ENCODE measurements at places on chromosomes 3 and 15.

DNA sequence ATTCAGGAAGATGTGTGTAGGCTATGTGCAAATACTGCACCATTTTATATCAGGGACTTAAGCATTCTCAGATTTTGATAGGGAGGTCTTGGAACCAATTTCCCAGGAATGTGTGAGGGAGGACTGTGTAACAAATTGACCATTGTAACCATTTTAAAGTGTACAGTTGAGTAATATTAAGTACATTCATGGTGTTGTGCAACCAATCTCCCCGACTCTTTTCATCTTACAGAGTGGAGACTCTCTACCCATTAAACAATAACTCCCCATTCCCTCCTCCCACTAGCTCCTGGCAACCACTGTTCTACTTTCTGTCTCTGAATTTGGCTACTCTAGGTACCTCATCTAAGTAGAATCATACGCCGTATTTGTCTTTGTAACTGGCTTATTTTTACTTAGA, 5.1 kb downstream of the RCN2 start:
- no peak for DNase-seq

DNA sequence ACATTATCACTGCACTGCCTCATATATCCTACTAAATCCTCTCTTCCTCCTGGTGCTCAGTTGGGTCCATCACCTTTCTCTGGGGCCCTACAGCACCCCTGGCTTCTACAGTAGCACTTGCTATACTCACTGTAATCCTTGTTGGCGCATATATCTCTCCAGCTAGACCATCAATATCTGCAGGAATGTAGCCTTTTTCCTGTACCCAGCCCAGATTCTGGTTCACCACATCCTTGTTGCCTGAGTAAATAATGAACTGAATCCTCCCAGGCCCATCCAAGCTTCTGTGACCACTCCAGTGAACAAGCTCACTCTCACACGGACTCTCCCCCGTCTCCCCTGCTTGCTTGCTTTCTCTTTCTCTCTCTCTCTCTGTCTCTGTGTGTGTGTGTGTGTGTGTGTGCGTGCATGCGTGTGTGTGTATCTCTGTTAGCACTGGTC, 62.5 kb upstream of the LIPC start:
- DNase-seq = no peak

DNA sequence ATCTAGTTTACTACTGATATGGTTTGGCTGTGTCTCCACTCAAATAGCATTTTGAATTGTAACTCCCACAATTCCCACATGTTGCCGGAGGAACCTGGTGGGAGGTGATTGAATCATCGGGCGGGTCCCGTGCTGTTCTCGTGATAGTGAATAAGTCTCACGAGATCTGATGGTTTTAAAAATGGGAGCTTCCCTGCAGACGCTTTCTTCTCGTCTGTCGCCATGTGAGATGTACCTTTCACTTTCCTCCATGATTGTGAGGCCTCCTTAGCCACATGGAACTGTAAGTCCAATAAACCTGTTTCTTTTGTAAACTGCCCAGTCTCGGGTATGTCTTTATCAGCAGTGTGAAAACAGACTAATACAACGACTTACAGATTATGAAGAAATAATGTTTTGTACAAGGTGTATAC, 35.6 kb upstream of the PYDC2 start:
- no peak for DNase-seq

DNA sequence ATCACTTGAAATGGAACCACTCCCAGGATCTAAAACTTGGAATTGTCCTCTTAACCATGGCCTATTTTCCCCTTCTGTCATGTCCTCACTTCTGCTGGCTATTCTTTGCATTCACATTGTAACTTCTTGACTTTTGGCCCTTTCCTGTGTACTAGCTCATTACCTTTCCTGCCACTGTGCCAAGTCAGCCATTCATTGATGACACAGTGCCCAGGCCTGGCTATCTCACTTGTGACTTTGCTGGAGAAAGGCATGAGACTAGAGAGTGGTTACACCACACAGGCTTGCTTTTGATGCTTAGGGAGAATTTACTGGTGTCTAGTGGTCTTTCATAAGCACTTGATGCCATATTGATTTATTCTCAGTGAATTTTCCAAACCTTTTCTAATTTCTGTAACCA, 101.1 kb downstream of the NR1D2 start:
- no peak for DNase-seq

GRCh38 chr15:89469426-89470096, 26.8 kb downstream of the RHCG start:
- DNase-seq = no peak

DNA sequence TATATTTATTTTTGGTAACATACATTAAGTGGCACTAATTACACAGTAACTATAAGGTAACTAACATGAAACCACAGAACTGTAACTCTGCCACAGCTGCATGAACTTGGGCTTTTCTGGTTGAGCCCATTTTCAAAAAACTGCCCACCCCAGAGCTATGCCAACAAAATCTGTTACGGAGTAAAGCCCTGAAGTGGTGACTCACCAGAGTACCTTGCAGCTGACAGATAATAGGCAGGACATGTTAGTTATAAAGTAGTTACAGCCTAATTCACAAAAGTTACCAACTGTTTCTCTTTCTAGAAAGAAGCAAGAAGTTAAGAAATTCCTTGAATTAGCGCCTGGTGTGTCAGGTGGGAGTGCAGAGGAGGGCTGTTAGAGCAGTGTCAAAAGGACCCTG, 1.5 kb upstream of the GPX1 start:
- no peak for DNase-seq

- no peak for DNase-seq
Observed at GRCh38 chr3:10160346-10160745, 4.4 kb upstream of the IRAK2 start.

DNA sequence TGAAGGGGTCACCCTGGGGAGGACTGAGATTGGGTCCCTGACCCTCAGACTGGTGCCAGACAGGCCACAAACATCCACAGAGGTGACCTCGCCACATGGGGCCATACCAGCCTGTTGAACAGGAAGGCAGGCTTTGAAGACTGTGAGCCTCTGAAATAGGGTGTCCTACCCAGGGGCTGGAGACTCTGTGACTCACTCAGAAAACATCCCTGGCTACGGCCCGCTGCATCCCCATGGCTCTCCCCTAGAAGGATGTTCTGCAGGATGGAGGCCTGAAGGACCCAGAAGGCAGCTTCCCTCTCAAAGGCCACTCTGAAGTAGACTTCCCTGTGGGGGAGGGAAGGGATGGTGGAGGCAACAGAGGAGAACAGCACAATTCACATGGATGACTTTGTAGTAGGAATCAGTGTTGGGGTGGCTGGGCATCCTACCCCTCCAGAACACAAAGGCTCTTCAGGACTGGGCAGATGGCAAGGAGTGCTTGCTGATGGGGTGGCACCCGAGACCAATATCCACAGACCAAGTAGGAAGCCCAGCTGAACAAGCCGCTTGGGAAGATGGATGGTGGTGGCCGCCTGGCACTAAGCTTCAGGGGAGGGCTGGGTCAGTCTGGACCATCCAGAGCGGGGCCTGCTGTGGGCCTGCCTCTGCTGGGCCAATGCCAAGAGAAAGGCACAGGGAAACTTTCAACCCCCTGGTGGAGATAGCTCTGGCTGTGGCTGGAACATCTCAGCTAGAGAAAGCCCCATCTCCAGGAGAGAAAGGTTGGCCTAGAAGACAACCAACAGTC, 37.6 kb upstream of the DUSP7 start:
- no peak for DNase-seq

DNA sequence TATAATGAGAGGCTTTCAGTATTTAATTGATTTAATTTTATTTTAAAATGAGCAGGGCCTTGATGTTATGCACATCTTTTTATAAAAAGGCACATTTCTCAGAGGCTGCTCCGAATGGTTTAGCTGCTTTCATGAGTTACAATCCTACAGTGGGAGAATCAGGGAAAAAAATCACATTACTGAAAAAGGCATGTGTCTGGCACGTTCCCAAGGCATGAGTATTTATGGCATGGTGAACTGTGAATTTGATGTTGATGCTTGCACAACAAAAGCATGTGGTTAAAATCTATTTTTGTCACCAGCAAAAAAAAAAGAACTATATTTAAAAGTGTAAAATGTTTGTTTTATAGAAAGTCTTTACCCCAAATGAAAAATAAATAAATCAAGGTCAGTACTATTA, 485.2 kb upstream of the ROBO2 start:
- no peak for DNase-seq

- no peak for DNase-seq
Observed at GRCh38 chr3:4818986-4819693, 160.1 kb upstream of the BHLHE40 start.

GRCh38 chr3:160921020-160921635, 165.1 kb downstream of the PPM1L start:
- no peak for DNase-seq

- no peak for DNase-seq
Observed at GRCh38 chr3:5205165-5205941, 17.8 kb downstream of the EDEM1 start.

DNA sequence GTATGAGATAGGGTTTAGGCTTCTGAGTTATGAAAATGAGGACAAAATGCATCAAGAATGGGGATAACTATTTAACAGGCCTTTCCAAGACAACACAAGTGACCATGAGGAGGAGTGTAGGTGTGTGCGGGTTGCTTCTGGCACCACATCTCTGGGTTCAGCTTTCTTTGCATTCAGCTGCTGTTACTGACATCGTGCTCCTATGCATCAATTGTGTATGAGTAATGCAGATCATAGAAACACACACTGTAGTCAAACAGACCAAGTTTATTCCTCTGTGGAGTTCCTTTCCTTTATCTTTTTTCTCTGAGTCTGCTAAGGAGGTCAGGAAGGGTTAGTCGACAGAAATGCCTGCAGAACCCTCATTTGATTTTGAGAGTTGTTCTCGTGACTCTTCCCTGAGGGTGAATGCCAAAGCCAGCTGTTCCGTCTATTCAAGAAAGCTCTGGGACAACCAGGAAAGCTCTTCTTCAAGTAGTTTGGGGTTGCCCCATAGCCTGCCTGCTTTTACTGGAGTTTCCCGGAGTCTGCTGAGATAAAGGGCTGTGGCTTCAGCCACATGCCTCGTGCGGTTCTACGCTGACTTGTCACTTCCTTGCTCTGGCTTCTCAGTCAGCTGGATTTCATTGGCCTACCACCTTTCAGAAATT, 136.7 kb upstream of the TLE3 start:
- DNase-seq = no peak

- no peak for DNase-seq
Observed at GRCh38 chr3:152823781-152824180, 11.2 kb upstream of the P2RY1 start.

GRCh38 chr3:53171827-53172505, 11.0 kb downstream of the PRKCD start:
- no peak for DNase-seq

GRCh38 chr15:66040211-66040892, 171.1 kb downstream of the RAB11A start:
- no peak for DNase-seq

DNA sequence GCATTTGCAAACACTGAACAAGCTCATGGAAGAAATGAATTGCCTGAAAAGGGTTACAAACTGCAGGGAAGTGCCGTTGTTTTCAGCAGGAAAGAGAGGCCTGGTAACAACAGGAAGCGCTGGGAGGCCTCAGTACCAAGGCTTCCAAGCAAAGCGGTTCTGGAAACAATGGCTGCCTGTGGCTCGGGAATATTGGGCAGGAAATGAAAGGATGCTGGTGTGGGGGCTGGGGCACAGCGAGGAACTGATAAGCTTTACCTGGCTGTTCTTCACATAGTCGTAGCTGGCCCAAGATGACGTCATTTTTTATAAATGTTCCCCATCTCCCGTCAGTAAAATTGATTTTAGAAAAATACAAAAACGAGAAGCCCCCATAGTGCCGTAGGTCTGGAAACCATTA, 55.9 kb downstream of the ARHGAP31 start:
- no peak for DNase-seq

DNA sequence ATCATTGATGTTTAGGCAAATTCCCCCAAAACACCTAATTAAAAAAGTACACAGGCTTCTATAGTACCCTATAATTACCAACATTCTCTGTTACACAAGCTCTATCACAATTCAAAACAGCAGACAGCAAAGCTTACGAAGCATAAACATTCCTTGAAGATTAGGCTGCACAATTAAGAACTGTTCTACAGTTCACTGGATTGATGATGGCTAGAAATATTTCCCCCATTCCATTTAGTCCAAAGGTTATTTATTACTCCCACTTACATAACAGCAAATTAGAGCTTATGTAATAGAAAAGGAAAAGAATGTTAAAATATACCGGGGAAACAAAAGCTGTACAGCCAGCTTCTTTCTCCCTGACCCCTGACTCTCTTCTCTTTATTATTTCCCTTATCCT, 49.3 kb downstream of the UACA start:
- no peak for DNase-seq

DNA sequence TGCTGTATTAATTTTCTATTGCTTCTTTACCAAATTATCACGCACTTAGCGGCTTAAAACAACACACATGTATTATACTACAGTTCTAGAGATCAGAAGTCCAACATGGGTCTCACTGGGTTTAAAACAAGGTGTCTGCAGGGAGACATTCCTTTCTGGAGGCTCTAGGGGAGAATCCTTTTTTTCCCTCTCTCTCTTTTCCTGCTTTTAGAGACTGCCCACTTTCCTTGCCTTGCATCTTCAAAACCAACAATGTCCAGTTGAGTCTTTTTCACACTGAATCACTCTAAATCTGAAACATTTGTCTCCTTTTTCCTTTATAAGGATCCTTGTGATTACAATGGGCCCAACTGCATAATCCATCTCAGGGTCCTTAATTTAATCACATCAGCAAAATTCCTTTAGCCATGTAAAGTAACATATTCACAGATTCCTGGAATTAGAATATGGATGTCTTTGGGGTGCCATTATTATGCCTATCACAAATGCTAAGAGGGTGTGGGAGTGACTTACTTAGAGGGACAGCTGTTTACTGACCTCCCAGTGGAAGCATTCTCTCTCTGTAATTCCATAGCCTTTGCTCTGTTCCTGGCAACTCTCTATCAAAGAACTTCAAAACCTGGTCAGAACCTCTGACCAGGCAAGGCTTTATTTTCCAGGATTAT, 21.8 kb downstream of the CD200 start:
- DNase-seq = no peak

DNA sequence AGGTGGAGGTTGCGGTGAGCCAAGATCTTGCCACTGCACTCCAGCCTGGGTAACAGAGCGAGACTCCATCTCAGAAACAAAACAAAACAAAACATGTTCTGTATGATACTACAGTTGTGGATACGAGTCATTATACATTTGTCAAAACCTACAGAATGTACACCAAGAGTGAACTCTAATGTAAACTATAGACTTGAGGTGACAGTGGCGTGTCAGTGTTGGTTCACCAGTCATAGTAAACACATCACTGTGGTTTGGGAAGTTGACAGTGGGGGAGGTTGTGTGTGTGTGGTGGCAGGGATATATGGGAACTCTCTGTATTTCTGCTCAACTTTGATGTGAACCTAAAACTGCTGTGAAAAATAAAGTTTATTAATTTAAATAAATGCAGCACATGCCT, 33.0 kb upstream of the GNB5 start:
- no peak for DNase-seq

GRCh38 chr3:135238871-135239614, 444.0 kb downstream of the EPHB1 start:
- DNase-seq = no peak

DNA sequence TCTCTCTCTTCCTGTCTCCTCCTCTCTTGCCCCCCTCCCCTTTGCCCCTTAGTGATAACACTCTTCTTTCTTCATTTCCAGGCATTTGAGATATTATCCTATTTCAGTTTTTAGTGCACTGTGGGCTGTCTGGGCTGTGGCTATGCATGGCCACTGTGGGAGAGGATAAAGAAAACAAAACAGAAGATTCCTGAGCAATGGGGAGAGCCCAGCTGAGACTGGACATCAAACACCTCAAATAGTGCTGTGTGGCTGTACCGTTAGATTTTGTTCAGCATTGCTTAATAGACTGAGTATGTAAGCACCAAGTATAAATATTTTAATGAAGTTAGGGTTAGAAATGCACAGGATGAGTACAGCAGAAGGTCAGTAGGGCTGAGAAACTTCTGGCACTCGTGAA, 7.9 kb upstream of the GBE1 start:
- no peak for DNase-seq

Measured in cerebellar nuclear complex (tissue), 1 donor.